ENCODE measurements at places on chromosomes 5 and 9. TPM values are rescaled to one million over a fixed set of nuclear protein-coding genes. Genes with fewer than 3 reads are reported as not detected.

DNA sequence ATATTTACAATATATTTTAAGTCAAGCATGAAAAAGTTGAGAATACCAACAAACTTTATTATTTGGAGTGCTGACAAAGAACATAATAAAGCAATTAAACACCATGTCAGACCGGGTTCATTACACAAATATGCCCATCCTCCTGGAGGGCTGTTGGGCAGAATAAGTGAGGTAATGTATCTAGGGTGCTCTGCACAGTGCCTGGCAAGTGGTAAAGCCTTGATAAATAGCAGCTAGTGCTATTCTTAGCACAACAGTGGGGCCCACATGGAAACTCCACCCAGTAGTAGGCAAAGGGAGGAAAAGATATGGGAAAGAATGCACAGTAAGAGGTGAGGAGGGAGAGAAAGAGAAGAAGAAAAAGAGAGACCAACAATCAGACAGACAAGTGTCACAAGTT lies 97.7 kb downstream of the SLC1A3 start:
- peaks cover 2% of the 10 kb centered on the region for H3K36me3 ChIP-seq
- peaks cover 20% of the 10 kb centered on the region for H3K27me3 ChIP-seq
- H3K4me3 ChIP-seq = no peak overlapping the region
- H3K4me1 ChIP-seq = peaks cover 4% of the 10 kb centered on the region

GRCh38 chr5:172695232-172696054 lies 54.4 kb downstream of the NEURL1B start:
- peaks cover 10% of the 10 kb centered on the region for H3K27me3 ChIP-seq
- no peak for DNase-seq
- H3K4me3 ChIP-seq = no peak overlapping the region
- no peaks in the 10 kb centered on the region for H3K36me3 ChIP-seq

GRCh38 chr5:148416921-148417320 lies 33.2 kb downstream of the FBXO38 start:
- no peak overlapping the region for H3K4me3 ChIP-seq
- peaks cover 17% of the 10 kb centered on the region for H3K36me3 ChIP-seq
- H3K27ac ChIP-seq = no peak overlapping the region
- H3K4me1 ChIP-seq = no peaks in the 10 kb centered on the region
- no peaks in the 10 kb centered on the region for H3K27me3 ChIP-seq

DNA sequence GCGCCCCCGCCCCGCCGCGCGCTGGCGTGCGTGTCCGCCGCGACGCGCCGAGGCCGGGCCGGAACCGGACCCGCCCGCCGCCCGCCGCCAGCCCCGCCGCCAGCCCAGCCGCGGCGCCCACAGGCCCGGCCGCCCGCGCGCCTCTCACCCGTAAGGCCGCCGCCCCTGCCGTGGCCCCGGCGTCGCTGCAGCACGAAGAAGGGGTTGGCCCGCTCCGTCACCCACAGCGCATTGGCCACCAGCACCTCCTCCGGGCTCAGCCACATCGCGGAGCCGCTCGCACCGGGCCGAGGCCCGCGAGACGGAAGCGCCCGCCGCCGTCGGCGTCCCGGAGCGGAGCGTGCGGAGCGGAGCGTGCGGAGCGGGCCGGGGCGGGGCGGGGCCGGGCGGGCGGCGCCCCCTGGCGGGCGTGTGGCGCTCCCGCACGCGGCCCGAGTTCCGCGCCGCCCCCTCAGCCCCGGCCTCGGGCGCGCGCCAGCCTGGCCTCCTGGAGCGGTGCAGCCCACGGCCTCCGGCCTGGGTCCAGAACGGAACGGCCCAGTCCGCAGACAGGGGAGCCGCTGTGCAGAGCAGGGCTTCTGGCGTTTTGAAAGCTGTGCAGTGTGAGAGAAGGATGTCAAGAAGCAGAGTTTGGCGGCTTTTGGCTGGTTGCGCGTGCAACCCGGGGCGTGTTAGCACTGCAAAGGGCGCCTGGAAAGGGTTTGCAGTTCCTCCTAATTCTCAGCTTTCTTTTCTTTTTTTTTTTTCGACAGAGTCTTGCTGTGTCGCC lies at the start of gene TBC1D9B:
Gene TBC1D9B, minus strand, starts transcription at position 342 of the 769 bp plus-strand sequence. Its CDS starts 76 bp downstream, at position 266.
- no peak within 1 kb of the TSS for H3K27ac ChIP-seq
- H3K4me1 ChIP-seq = peaks cover 9% of the 10 kb centered on the region
- H3K4me3 ChIP-seq = peak within 1 kb of the TSS; percentile 88
- peak; percentile 47 for DNase-seq

GRCh38 chr5:62190173-62190572 lies 115.8 kb upstream of the KIF2A start:
- H3K27me3 ChIP-seq = peaks cover 6% of the 10 kb centered on the region
- DNase-seq = no peak
- no peak overlapping the region for H3K4me3 ChIP-seq
- no peaks in the 10 kb centered on the region for H3K4me1 ChIP-seq
- no peak overlapping the region for H3K27ac ChIP-seq
- peaks cover 3% of the 10 kb centered on the region for H3K36me3 ChIP-seq

- H3K27me3 ChIP-seq = peaks cover 43% of the 10 kb centered on the region
- no peaks in the 10 kb centered on the region for H3K36me3 ChIP-seq
- no peak overlapping the region for H3K4me3 ChIP-seq
- H3K4me1 ChIP-seq = peaks cover 19% of the 10 kb centered on the region
- no peak overlapping the region for H3K27ac ChIP-seq
- DNase-seq = no peak
These were observed 145.3 kb downstream of the PAPPA start for GRCh38 chr9:116298878-116299391.

DNA sequence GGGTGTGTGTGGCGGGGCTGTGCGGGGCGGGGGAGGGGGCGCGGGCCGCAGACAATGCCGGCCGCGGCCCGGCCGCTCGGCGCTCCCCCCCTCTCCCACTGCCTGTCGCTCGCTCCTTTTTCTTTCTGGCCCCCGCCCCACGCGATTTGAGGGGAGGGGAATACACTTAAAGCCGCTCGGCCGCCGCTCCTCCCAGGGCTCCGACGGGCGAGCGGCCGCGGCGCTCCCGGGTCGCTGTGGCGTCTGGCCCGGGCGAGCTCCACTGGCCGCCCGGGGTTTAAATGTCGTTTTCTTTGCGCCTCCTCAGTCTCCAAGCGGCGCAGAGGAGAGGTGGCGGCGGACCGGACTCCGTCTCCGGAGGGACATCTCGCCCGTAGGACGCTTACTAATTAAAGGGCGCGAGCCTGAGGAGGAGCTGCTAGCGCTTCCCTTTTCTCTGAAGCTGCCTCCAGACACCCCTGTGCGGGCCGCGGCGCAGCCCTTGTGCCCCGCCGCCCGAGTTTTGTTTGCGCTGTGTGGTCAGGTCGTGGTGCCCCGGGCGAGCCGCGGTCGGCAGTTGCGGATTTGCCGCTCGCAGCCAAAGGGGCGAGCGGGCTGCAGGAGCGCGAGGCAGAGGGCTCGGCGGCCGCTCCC lies 1.4 kb downstream of the ZSWIM6 start:
- H3K36me3 ChIP-seq = peaks cover 16% of the 10 kb centered on the region
- peak overlapping the region; percentile 89 for H3K4me3 ChIP-seq
- peak overlapping the region; percentile 54 for H3K27ac ChIP-seq
- H3K4me1 ChIP-seq = peaks cover 62% of the 10 kb centered on the region

DNA sequence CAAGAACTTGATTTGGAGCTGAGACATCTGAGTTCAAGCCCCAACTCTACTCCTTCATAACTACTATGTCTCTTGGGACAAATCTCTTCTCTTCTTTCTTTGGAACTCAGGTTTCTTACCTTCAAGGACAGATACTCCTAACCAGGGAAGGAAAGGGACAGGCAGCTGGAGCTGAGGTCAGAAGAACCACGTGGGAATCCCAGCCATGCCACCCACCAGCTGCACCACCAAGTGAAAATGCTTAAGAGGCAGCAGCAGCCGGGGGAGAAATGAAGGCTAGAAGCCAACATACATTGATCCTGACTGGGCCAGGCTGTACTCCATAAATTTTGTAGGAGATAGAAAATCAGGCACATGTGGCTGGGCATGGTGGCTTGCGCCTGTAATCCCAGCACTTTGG lies 9.6 kb upstream of the OR5C1 start:
- H3K36me3 ChIP-seq = no peaks in the 10 kb centered on the region
- H3K4me1 ChIP-seq = no peaks in the 10 kb centered on the region
- no peak overlapping the region for H3K27ac ChIP-seq
- peaks cover 54% of the 10 kb centered on the region for H3K27me3 ChIP-seq
- DNase-seq = no peak

DNA sequence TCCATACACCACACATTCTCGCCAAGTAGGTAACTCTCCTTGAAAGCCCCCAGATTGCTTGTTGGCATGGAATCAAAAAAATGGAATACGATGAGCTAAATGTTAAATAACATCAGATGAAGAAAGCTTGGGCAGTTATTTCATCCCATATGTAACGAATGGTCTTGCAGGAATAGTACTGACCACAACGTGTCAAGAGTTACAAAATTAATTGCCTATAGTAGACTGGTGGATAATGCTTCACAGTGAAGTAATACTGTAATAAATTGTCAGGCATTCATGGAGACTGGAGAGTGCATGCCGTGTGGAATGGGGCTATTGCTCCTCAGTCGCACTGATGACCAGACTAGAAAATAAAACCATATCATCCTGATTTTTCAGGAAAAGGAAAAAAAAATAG lies 1628.7 kb downstream of the MAT2B start:
- DNase-seq = no peak
- H3K27ac ChIP-seq = no peak overlapping the region
- no peaks in the 10 kb centered on the region for H3K27me3 ChIP-seq
- H3K36me3 ChIP-seq = no peaks in the 10 kb centered on the region

Gene PCDHB5
- total RNA-seq = 3.0 TPM

Gene CRB2
- 80.5 TPM for total RNA-seq

All from neural crest cell (in vitro differentiated cells).